ENCODE measurements at places on chromosomes 11 and 22.
A peak's percentile ranks its signal among the peaks of the same experiment; 100 is the strongest.

- DNase-seq: no peak
Measured at GRCh38 chr11:34151166-34151565, 45.7 kb downstream of the NAT10 start.

- DNase-seq: no peak
Measured at GRCh38 chr11:36090356-36091109, 146.7 kb downstream of the LDLRAD3 start.

DNA sequence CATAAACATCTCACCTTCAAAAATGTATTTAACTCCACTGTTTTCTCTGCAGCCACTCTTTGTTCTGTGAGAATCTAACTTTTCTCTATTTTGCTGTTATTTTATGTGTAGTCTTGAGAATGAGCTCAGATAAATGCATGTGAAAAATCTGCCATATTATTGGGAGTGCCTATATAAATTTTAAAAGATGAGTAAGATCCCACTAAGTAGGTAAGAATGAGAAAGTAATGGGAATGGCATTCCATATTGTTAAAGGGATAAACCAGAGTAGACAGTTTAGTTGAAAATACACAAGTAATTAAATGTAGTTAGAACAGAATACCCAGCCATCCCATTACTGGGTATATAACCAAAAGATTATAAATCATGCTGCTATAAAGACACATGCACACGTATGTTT is 817.2 kb downstream of the FAM181B start:
- no peak for DNase-seq

- no peak for DNase-seq
Measured at GRCh38 chr11:92295175-92296137, 70.8 kb downstream of the FAT3 start.

DNA sequence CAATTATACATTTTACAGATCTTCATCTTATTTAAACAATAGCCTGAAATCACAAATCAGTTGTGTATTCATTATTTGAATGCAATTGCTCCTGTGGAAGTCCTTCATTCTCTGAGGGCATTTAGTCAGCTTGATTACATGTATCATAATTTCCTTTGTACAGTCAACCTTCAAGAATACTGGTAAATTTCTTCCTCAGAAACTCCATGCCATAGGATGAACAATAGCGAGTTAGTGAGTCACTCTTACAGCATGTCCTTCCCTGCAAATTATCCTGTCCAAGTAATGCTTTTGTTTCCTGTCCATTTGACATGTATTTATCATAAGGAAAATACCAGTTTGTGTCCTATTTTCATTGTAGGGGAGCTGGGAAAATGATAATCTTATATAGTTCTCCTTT is 3.8 kb downstream of the OR10S1 start:
- DNase-seq: peak; percentile 17

DNA sequence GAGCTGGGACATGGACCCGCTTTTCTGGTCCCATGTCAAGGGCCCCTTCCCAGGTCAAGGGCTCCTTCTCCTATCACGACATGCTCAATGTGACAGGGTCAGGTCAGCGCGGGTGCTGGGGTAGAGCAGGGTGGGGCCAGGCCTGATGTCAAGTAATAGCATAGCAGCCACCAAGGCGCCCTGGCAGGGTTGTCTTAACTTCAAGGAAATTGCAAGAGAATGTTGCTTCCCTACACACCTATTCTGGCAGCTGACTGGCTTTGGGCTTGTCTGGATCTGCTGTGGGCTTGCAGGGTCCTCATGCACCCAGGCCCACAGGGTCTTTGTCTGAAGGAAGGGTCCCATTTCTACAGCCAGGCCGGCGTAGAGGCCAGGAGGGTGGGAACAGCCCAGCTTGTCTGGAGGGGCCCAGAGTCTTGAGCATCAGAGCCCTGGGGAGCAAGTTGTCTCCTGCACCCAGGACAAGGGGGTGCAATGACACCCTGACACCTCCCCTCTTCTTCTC is 71.4 kb downstream of the BUD13 start:
- DNase-seq: no peak

DNA sequence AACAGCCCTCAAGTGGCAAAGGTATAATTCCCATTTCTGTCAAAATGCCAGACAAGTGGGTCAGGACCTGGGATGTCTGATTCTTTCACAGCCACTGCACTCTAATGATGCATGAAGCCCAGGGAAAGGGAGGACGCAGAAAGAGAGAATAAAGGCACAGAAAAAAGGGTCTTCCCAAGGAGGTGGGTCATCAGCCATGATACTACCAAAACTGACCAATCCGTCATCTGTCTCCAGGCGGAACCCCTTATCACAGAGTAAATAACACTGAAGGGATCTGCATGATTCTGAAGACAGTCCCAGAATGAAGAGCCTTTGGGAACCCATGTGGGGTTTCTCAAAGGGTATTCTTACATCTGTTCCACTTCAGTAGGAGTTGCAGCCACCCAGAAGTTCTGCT is 73.8 kb upstream of the OPCML start:
- DNase-seq: no peak

DNA sequence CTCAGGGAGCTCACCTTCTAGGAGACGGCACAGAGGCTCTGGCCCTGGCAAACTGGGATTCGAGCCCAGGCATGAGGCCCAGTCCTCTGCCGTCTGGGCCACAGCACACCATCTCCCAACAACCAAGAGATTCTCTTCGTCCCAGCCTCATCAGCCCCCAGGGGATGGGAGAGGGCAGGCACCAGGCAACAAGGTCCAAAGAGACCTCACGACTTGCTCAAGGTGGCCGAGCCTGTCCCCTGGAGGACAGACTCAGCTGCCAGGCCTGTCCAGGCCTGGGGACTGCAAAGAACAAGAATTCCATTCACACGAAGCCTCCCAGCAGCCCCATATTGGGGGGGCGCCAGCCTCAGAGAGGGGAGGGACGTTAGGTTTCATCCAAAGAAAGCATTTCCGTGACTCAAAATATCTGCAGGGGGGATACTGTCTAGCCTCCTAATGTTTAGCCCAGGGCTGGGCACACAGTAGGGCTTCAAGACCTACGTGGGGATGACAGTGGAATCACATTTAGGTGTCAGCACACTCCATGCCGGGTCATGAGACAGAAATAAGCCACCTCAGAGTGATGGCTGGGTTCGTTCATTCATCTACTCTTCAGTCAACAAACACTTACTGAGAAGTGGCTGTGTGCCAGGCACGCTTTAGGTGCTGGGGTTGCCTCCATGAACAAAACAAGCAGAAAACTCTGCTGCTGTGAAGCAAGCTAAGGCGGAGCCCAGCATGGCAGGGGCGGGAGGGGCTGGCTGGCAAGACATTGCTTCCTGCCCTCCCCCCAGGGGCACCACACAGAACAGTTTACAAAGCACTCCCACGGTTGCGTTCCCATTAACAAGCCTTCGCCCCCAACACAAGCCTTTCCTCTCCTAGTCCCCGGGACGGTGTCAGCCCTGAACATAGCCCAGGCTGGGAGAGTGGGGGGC is 1.2 kb downstream of the CARNS1 start:
- DNase-seq: no peak

DNA sequence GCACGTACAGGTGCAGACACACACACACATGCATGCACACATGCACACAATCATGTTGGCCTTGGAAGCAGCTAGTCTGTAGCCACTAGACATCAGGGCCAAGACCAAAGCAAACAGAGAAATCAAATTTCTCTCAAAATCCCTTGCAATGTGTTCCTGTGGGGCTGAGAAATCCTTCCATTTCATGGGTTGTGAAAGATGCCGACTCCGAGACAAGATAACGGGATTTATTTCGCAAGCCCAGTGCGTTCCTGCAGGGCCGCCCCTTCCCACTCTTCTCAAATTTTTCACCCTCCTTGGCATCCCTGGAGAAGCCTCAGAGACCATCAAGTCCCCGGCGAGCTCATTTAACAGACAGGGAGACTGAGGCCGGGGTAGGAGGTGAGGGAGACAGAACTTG is 366.7 kb downstream of the MN1 start:
- no peak for DNase-seq

- peak; percentile 53 for DNase-seq
Measured at GRCh38 chr11:14358729-14359439, at the start of gene RRAS2. Gene RRAS2, minus strand, starts transcription at chr11:14359183. Its CDS starts 313 bp downstream, at chr11:14358870.

DNA sequence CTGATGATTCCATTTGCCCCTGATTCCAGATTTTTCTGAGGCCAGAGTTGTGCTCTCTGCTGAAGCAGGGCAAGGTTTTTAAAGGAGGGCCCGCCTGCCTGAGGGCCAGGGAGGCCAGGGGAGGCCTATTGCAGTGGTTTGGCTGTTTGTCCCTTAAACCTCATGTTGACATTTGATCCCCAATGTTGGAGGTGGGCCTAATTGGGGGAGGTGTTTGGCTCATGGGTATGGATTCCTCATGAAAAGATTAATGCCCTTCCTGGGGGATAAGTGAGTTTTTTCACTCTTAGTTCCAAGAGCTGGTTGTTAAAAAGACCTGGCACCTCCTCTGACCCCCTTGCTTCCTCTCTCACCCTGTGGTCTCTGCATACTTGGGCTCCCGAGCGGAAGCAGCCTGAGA is 9.2 kb downstream of the GAL3ST3 start:
- no peak for DNase-seq

- DNase-seq: no peak
Measured at GRCh38 chr11:69919659-69920344, 100.6 kb upstream of the FGF3 start.

DNA sequence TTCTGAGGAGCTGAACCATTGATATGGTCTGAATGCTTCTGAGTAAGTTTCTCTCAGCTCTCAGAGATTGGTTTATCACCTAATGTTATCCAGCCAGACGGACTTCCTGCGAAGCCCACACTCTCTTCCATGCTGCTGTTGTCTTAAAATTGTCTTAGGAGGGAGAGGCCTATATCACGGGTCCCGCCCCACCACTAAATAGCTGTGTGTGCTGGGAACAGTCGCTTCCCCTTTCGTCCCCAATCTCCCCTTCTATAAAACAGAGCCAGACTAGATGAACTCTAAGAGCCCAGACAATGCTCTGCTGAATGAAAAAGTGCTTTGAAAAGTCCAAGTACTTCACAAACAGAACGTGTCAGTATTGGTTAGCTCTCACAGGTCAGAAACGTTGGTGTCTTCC is 81.4 kb upstream of the AKIP1 start:
- no peak for DNase-seq

All from brain microvascular endothelial cell (primary cell).